Left lobe of liver (tissue), 2 donors: ENCODE measurements at places on chromosomes 5 and 9. TPM values are rescaled to one million over a fixed set of nuclear protein-coding genes. Genes with fewer than 3 reads are reported as not detected.

DNA sequence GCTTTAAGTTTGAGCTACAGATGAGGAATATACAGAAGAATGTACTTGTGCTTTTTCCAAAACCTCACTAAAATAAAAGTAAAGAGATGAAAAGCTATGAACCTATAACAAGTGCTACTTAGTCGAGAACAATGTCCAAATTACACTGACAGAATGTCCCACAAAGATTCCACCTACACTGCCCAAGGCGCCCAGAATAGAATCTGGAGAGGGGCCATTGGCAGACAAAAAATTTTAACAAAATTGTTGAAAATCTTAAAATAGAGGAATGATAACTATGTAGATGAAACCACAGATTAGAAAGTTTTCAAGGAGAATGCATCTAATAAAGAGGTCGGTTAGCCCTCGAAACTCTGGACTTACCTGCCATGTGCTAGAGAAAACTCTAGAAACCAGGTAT lies 235.3 kb downstream of the CETN3 start:
- DNase-seq = no peak

DNA sequence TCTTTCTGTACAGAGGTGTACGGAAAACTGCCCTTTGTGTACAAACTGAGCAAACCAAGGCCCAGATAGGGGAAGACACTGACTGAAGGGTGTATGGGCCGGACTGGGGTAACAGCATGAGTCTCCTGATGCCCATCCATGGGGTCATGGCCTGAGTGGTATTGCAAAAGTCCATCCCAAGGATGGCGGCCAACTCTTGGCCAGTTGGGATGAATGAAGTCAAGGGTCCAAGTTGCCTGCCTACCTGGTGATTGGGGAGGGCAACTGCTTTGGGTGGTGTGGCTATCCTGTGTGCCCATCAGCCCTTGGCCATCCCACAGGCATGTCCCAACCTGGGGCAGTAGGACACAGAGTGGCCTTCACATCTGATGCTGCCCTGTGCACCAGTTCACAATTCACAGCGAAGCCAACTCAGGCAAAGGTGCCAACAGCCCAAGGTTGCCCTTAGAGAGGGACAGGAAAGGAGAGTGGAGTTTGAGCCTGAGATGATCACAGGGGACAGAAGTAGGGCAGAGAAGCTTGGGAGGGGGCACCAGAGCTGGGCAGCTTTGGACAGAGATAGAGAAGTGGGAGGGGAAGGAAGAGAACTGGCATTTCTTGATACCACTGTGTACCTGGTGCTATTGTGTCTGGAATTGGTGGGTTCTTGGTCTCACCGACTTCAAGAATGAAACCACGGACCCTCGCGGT lies 46.6 kb downstream of the COL15A1 start:
- no peak for DNase-seq

- no peak for DNase-seq
These were observed 36.2 kb upstream of the ANKRD55 start for GRCh38 chr5:56269216-56269927.

DNA sequence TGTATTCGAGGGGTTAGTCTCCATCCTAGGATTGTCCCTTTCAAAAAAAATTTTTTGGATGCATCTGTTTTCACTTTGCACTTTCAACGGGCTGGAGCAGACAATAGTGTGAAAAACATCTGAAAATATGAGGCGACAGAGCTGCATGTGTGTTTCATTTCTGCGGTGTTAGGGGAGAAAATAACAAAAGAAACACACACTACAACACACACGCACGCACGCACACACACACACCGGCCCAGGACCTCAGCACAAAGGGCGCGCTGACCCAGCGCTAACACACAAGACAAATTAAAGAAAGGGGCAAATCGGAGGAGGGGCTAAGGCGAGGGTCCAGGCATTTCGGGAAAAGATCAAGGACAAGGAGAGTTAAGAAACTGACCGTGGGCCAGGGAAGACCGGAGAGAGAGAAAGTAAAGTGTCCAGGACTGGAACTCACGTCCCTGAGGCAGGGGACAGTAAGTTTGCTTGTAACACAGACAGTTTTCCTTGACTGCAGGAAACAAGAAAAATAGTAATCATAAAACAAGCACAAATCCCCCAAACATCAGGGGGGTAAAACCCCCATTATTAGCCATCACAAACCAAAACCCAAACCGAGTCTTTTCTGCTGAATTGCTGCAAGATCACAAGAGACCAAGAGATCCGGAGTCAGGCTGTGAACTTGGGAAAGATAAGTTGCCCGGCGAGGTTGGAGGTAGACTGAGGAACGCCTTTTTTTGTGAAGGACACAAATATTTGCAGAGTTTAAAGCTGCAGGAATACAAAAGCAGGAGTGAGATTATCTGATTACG lies 302.1 kb downstream of the PARP8 start:
- DNase-seq = no peak

DNA sequence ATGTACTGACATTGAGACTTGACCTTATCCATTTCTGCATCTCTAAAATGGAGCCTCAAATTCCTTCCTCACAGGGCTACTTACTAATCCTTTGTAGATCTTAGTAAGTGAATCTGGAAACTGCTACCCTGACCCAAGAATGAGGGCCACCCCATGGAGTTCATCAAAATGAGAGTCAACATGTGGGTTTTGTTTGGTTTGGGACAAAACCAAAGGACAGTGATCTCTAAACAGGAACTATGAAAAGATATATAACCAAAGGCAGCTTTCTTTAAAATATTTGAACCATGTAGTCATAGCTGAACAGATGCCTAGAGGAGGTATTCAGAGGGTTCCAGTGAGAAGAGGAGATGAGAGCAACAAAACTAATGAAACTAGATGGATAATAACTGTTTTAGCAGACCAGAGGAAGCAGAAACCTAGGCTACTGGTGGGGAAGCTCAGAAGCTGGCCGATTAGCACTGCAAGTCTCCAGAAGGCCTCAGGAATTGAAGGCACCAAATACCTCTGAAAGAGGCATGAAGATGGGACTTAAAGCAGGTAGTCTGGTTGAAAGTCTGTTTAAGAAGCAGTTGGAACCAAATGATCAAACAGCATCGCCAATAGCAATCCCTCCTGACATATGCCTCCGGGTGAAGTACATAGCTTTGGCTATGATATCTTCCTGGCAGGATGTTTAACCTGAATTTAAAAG lies 45.8 kb downstream of the THOC3 start:
- DNase-seq = no peak

DNA sequence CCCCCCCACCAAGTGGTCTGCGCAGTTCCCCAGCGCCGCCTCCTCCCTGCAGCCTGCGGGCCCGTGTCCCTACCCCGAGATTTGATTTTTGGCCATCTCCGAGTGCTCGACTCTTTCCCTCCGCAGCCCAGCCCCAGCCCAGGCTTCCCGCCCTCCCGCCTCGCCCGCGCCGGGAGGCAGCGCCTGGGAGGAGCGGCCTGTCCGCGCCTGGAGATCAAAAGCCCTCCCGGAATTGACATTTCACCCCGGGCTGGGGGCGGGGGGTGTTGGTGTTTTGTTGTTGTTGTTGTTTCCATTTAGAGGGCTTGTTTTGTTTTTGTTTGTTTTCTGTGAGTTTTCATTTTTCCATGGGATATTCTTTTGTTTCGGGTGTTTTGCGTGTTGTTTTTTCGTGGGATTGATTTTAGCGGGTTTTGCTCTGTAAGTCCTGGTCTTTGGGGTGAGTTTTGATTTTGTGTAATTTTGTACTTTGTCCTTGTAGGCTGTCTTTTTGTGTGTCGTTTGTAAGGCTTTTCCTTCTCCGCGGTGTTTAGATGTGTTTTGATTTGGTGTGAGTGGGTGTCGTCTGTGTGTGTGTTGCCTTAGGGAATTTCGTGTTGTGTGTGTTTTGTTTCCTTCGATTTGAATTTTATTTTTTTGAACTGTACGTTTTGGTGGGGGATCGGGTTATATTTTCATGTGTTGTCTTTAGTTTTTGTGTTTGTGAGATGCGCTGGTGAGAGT lies 1.7 kb upstream of the PAX5 start:
- no peak for DNase-seq

DNA sequence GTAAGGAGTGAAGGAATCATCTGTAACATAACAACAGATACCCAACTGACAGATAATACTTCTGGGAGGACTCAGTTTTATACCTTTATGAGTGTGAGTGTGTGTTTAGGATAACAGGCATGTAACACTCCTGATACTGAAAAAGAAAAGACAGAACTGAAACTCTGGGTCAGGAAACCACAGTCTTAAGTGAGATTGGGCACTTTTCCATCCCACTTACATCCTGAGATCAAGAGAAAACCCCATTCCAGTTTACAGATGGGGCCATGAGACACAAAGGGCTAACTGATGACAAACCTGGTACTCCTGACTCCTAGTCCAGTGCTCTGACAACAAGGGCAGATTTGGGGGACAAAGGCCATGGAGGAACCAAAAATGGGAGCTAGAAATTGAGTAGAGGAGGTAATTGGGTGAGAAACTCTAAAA lies 18.0 kb downstream of the IL5 start:
- no peak for DNase-seq

DNA sequence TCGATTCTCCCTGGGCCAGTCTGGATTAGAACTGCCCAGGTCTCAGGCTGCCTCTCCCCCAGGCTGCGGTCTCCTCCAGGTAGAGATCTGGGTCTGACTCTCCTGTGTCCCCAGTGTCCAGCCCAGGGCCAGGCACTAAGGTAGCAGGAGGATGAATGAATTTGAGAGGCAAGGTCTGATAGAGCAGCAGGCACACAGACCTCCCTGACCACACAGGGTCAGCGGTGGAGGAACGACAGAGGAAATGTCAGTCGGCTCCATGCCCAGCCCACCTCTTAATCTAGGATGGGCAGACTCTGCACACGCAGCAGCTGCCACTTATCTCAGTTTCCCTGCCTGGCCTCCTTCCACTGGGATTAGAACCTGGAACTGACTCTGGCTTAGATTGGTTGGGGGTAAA lies 272.7 kb upstream of the MVB12B start:
- no peak for DNase-seq

- DNase-seq = no peak
These were observed 17.9 kb downstream of the FRMD3 start for GRCh38 chr9:83520292-83520691.

DNA sequence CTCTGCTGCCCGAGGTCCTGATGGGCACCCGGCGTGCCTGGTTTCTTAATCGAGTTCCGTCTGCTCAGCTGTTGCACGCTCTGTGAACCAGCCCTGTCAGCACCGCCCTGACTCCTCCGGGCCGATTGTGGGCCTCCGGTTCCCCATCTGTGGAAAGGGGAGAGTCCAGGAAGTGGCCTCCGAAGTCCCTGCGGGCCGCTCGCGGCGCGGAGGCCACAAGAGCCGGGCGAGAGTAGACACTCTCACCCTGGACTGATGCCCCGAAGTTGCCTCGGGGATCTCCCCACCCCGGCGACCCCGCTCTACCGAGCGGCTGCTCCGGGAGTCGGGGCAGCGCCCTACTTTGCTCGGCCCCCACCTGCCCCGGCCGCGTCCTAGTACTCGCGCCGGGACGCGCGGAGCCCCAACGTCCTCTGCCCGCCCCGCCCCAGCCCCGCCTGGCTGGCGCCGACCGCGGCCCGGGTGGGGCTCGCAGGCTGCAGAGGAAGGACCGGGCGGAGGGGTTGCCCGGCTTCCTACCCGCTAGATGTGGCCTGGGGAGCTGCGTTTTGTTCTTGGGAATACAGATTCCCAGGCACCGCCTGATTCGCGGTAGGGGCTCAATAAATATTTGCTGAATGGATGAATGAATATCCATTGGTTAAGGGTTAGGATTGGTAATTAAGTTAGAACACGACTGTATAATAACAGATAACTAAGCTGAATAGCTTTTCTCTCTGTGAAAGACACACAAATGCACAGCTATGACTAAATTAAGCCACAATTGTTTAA lies 935 bp upstream of the ZNF367 start:
- DNase-seq = peak; percentile 83

DNA sequence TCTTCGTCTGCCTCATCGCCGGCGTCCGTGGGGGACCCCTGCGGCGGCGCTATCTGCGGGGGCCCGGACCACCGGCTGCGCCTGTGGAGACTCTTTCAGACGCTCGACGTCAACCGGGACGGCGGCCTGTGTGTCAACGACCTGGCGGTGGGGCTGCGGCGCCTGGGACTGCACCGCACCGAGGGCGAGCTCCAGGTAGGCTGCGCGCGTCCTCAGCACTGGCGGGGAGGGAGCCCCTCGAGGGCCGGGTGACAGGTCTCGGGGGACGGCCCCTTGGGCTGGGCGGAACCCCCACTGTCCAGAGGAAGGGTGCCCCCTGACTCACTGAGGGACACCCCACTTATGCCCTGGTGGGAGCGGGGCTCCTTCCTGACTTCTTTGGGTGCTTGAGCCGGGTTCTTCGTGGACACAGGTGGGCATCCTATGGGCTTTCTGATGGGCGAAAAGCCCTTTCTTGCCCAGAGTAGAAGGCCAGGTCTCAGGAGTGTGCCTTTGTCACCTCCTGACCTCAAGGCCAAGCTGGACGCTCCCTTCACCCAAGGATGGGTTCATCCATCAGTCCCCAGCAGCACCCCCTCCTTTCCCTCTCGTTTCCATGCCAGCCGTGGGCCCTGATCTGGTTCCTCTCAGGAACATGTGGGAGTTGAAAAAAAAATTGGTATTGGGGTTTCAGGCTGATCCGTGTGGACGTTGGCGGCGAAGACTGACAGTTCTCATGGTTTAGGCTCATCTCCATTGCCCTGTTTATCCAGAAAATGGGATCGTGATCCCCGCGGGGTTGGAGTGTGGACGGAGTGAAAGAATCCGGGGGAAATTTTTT lies 564 bp downstream of the SLC25A25 start:
- peak; percentile 52 for DNase-seq

- DNase-seq = no peak
These were observed 316.5 kb downstream of the DIRAS2 start for GRCh38 chr9:90325913-90326653.

DNA sequence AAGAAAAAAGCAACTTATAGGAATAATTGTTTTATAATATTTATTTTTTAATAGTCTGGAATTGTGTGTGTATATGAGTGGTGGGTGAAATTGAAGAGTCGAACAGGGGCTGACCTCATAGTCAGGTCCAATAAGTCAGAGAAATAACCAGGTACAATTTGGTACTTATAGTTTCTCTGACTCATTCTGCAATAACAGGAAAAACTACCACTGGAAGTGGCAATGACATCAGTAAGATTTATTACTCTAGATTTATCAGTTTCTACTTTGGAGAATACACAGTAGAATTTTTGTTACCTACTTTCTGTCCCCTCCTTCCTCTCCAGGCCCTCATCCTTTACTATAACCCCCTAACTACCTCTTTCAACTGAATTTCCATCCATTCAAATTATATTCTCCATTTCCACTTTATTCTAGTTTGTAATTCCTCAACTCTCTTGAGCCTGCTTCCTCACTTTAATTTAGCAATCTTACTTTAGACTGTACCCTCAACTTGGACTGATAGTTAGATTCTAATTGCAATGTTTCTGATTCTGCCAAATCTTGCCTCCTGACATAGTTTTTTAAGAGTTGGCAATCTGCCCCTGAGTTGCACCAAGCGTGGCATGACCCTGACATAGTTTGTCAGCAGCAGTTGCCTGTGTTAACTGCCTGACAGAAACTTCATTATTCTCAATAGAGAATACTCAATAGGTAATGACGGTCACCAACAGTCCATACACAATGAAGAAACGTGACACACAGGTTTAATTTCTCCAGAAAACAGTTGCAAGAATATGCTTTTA lies 475.3 kb upstream of the RIOK2 start:
- peak; percentile 52 for DNase-seq

GPR151 gene
- not detected for total RNA-seq

GZMA gene
- not detected for total RNA-seq

CBY3 gene
- not detected for total RNA-seq

PDCD1LG2 gene
- 0.73 TPM for total RNA-seq

SLC34A3 gene
- not detected for total RNA-seq

DHX29 gene
- total RNA-seq = 11.0 TPM

PDE8B gene
- 5.5 TPM for total RNA-seq

BHMT2 gene
- total RNA-seq = 374 TPM

OR1L4 gene
- total RNA-seq = not detected

BNC2 gene
- 0.55 TPM for total RNA-seq

TMEM245 gene
- total RNA-seq = 33.7 TPM
